Activated CD4-positive, alpha-beta T cell treated with anti-CD3 and anti-CD28 coated beads, Interleukin-2, amount 50 U/mL, for 48 hours (primary cell): ENCODE measurements at places on chromosomes 2 and 18.

DNA sequence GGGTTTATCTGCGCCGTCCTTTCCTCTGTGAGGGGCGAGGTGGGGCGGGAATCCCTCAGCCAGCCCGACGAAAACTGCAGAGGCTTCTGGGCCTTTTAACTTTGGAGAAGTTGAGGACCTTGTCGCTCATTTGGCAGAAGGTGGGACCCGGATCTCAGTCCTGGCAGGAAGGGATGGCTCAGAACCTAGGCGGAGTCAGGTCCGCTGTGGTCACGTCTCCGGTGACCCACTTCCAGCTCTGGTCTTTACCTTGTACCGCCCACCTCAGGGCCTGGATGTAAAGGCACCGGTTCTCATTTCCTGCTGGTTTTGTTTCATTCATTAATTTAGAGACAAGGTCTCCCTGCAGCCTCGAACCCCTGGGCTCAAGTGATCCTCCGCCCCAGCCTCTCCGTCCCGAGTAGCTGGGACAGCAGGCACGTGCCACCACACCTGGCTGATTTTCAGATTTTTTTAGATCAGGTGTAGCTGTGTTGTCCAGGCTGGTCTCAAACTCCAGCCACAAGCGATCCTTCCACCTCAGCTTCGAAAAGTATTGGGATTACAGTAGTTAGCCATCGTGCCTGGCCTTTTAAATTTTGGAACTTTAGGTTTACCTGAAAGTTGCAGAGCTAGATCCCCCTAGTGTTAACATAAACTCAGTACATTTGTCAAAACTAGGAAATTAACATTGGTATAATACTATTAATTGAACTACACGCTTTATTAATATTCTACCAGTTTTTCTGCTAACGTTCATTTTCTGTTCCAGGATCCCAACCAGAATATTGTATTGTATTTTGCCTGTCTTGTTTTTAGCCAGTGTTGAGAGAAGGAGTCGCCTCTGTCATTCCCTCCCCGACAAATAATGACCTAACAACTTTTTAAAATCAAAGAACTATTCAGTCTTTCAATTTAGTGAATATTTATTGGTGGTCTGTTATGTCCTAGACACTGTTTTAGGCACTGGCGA is 852 bp downstream of the POLI start:
- peak; percentile 66 for DNase-seq

DNA sequence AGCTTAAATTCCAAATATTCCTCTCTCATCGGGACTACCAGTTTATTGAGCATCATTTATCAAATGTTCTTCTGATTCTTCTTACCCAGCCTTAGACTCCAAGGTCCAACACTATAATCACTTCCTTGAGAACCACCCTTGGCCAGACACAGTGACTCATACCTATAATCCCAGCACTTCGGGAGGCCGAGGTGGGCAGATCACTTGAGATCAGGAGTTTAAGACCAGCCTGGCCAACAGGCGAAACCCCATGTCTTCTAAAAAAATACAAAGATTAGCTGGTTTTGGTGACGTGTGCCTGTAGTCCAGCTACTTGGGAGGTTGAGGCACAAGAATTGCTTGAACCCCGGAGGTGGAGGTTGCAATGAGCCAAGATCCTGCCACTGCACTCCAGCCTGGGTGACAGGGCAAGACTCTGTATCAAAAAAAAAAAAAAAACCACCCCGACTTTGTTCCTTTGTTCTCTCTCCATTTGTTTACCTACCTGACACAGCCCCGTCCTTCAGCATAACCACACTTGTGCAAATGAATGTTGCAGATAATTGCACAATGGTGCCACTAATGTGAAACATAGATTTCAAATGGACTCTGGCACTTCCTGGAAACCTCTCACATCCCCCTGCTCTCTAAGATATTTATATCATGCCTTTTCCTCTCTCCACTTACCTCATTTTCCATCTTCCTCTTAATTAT is 38.9 kb upstream of the LPIN2 start:
- no peak for DNase-seq

- no peak for DNase-seq
Observed at GRCh38 chr18:58901143-58901542, 36.5 kb downstream of the ZNF532 start.

DNA sequence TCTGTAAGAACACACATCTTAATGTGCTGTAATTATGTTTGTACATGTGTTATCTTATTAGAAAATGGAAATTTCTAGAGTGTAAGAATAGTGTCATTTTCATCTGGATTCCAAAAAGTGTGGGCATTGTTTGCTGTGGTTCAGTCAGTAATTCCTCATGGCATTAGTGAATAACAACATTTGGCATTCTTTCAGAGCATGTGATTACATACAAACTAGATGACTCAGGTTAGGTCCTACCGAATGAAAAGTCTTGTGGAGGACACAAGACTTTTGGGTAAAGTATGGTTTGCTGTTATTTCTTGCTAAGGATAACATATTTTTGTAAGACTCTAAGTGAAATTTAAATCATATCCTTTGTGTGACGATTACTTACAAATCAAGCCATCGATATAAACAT is 593.1 kb upstream of the NRXN1 start:
- DNase-seq, result no peak

- DNase-seq, result no peak
Observed at GRCh38 chr2:2590841-2591541, 259.9 kb upstream of the MYT1L start.

DNA sequence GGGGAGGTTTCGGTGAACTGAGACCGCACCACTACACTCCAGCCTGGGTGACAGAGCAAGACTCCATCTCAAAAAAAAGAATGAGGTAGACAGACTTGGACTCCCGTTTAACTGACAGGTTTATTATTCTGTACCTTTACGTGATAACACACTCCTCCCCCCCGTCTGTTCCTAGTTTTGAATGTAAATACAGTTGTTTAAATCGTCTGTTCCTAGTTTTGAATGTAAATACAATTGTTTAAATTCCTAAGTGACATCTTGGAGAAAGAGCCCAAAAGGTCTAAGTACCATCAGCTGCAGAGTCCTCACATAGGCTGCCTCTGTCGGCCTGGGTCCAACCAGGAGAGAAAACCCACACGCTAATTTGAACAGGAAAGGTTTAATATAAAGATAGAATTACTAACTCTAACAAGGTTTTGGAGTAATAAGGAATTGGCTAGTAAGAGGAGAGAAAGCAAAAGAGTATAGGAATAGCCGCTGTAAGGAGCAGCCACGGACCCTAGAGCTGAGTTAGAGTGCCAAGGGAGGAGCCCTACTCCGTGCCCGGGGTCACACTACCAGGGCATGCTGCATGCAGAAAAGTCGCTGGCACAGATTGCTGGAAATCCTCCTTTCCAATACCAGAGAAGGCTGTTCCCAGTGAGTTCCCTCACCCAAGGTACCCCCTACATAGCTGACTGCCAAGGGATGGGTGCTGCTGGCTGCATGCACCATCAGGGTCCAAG is 83.5 kb upstream of the RANBP2 start:
- DNase-seq, result no peak

GRCh38 chr18:46830633-46831032 is 73.8 kb upstream of the ST8SIA5 start:
- no peak for DNase-seq

- no peak for DNase-seq
Observed at GRCh38 chr2:64634345-64635267, 19.1 kb downstream of the SERTAD2 start.

- DNase-seq, result no peak
Observed at GRCh38 chr2:188668017-188668680, 306.0 kb upstream of the COL3A1 start.

DNA sequence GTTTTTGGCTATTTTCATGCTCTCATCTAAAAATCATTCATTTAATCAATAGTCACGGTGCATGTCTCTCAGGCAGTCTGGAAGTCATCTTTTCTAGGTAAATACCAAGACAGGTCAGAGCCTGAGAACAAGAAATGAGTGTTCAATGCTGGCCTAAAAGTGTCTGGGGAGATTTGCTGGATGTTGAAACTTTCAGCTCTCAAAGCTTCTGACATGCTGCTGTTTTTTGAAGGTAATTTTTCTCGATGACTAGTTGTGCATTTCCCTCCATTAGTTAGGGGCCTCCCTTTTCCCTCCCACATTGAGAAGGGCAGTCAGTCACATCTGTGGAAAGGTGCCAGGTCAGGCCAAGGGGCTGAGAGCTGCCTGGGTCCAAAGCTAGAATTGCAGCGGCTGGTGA is 115.6 kb downstream of the LPIN1 start:
- DNase-seq, result no peak

- no peak for DNase-seq
Observed at GRCh38 chr2:26550276-26551015, 72.5 kb upstream of the OTOF start.

GRCh38 chr2:215684448-215685237 is 248.8 kb upstream of the FN1 start:
- no peak for DNase-seq

GRCh38 chr18:76208678-76209306 is 286.2 kb downstream of the ZNF516 start:
- no peak for DNase-seq

DNA sequence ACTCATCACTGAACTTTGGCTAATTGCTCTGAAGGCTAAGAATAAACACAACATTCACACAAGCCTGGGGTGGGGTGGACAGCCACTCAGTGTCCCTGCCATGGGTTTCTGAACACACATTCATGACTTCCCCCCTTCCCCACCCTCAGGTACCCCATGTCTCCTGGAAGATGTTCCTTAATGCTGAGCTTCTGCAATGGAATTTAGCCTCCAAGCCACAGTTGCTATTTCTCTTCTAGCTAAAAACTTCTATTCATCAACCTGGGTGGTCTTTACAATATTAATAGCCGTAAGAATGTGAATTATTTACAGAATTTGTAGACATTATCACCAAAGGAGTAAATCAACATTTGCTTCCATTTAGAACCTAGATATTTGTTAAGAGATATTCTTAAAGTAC is 175.1 kb downstream of the ACKR3 start:
- DNase-seq, result no peak

- no peak for DNase-seq
Observed at GRCh38 chr18:32576296-32576916, 105.7 kb upstream of the GAREM1 start.

GRCh38 chr2:148917431-148917830 is 42.4 kb downstream of the KIF5C start:
- no peak for DNase-seq

DNA sequence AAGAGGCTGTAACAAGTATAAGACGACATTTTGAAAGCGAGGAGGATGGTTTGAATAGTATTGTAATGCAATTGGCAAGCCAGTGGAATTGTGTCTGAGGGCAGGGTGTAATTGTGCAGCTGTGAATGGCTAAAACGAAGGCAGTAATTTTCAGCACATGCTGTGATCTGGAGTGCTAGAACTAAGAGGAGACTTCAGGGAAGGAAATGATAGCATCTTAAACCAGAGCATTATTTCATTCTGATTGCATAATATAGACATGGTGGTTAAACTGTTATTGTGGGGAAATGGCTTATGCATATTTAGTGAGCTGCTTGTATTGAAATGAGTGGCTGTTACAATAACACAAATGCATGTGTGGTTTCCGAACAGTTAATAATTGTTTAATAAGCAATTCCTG is 36.3 kb downstream of the THSD7B start:
- no peak for DNase-seq

DNA sequence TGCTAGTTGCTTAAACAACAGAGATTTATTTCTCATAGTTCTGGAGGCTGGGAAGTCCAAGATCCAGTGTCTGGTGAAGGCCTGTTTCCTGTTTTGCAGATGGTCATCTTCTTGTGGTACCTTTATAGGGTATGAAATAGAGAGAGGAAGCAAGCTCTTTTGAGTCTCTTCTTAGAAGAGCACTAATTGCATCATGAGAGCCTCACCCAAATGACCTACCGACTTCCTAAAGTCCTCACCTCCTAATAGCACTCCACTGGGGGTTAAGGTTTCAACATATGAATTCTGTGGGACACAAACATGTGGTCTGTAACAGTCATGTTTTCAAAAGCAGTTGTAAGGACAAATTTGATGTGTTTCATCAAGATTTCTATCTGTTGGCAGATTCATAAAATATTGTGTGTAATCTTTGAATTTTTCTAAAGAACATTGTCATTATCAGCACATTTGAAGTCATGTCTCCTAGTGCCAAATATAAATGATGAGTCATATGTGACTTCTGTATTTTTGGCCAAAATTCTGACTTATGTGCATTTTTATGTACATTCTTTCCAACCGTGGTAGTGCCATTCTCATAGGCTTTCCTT is 45.3 kb downstream of the CD28 start:
- no peak for DNase-seq

GRCh38 chr18:70025580-70025979 is 77.9 kb upstream of the CD226 start:
- DNase-seq, result no peak

DNA sequence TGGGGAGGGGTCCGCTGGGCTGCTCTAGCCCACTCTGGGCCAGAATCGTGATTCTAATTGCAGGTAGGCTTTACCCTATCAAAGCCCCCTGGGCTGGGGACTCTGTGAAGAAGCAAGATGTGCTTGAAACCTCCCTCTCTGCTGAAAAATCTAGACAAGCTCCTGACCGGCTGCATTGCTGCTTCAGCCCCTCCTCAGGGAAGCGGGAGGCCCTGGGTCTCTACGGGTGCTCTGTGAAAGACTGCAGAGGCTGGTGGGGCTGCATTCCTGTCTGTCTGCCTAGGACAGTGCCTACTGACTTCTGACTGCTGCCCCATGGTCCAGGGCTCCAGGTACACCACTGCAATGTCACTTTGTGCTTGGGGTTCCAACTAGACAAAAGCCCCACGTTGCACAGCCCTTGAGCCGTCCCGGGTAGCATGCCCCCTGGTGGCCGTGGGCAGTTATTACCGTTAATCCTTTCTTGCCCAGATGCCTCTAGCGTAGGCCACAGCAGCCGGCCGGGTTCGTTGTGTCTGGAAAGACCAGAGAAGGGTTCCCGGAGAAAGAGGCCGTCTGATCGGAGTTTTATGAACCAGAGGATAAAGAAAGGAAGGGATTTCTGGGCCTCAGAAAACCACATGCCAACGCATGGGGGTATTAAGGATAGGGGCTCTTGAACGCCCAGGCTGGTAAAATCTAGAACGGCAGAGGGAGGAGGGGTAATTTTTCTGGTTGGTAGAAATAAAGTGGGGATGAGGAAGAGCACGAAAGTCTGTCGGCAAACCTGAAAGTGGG is 15.9 kb upstream of the C1QL2 start:
- DNase-seq, result peak; percentile 70

DNA sequence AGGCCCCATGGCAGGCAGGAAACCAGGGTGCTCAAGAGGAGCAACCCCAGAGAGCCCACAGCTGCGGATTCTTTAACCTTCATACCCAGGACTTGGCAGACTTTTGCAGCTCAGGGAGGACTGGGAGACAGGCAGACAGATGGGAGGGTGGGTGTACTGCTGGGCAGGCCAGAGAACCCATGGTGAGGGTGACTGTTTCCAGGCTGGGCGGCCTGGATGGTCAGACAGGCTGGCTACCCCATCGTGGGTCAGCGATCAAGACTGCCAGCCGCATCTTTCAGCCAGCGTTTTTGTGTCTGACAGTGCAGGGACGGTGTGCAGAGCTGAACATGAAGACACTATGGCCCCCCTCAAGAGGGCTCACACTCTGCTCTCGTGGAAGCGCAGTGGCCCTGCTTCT is 82.2 kb downstream of the MARCO start:
- DNase-seq, result no peak

- DNase-seq, result no peak
Observed at GRCh38 chr2:72023678-72024390, 123.8 kb downstream of the CYP26B1 start.
